ENCODE measurements at places on chromosomes 12 and 14.

- DNase-seq: no peak
These were observed 132.8 kb downstream of the RMST start for GRCh38 chr12:97595426-97595831.

GRCh38 chr14:42353315-42353714 lies 746.6 kb downstream of the LRFN5 start:
- DNase-seq: no peak

GRCh38 chr12:30753751-30754382 lies 884 bp downstream of the CAPRIN2 start:
- no peak for DNase-seq

- DNase-seq: peak; percentile 73
These were observed 463.1 kb downstream of the RAD51B start for GRCh38 chr14:68282479-68283377.

GRCh38 chr14:37201724-37202123 lies 4.0 kb downstream of the MIPOL1 start:
- DNase-seq: no peak

- no peak for DNase-seq
These were observed 76.2 kb upstream of the KCNA1 start for GRCh38 chr12:4833524-4833923.

DNA sequence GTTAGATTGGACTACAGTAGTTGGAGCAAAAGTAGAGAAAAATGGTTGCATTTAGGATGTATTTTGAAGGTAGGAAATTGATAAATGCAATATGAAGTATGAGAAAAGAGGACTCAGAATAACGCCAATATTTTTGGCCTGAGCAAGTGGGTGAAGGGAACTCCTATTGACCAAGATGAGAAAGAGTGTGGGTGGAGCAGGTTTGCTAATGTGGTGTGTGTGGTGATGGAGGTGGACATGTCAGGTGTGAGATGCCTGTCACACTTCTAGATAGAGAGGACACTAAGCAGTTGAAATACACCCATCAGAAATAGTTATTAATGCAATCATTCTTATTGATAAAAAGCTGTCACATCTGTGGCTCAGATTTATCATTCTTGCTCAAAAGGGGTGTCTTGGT lies 7.3 kb downstream of the GUCY2C start:
- no peak for DNase-seq

GRCh38 chr12:119659289-119659897 lies 8.5 kb upstream of the PRKAB1 start:
- peak; percentile 14 for DNase-seq

GRCh38 chr14:76208340-76208739 lies 56.6 kb downstream of the GPATCH2L start:
- DNase-seq: no peak

DNA sequence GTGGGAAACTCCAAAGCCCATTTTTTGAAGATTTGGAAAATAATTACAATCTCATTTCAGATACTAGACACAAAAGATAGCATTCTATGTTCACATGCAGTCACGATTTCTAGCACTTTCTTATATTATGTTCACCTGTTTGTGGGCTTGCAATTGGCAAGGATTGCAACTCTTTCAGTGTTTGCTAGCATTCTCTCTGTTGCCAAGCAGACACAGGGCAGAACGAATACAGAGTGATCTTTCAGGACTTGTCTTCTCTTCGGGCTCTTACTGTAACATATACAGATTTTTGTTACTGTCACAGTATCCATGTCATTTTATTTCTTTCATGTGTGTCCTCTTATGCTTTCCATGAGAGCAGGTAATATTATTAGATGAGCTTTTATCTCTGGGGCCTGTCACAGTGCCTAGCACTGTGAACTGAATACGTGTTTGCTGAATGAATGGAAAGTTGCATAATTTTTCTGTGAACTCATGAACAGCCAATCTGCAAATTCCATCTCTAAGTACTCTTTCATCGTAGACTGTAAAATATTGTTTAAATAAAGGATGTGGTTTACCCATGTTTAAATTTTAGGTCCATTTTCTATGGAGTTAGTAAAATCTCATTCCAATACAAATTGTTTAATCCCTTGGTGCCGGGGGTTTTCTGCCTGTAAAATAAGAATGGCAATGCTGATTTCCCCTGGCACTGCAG lies 105.1 kb downstream of the BMP4 start:
- DNase-seq: no peak

- no peak for DNase-seq
These were observed 48.7 kb downstream of the BEGAIN start for GRCh38 chr14:100538351-100539002.

- no peak for DNase-seq
These were observed 123.2 kb upstream of the FOXN3 start for GRCh38 chr14:89540009-89540829.

DNA sequence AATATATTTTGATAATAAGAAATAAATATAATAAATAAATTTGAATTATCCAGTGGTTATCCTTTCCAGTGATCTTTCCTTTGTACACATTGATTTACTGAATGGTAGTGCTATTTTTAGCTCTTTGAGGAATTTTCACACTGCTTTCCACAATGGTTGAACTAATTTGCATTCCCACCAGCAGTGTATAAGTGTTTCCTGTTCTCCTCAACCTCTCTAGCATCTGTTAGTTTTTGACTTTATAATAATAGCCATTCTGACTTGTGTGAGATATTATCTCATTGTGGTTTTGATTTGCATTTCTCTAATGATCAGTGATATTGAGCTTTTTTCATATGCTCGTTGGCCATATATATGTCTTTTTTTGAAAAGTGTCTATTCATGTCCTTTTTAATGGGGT lies 333.7 kb downstream of the RAD51B start:
- DNase-seq: no peak

DNA sequence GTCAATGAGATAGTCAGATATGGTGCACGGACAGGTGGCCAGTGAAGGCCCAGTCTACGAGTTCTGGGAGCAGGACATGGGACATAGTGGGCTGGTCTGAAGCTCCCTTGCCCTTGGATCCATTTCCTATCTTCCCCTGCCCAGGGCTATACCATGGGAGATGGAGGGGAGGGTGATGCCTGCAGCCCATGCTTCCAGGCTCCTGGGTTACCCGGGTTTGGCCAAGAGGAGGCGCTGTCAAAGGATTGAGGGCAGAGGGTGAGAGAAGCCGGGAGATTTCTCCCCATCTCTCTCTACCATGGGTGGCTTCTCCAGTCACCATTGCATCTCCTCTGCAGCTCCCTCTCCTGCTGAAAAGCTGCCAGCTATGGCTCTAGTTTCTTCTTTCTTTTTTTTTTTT lies 52.8 kb upstream of the LHX5 start:
- DNase-seq: no peak

GRCh38 chr14:78997811-78998210 lies 827.6 kb downstream of the NRXN3 start:
- no peak for DNase-seq

GRCh38 chr12:50772877-50773276 lies 9.0 kb downstream of the ATF1 start:
- DNase-seq: no peak

- no peak for DNase-seq
These were observed 84.5 kb downstream of the PLEKHG3 start for GRCh38 chr14:64788706-64789105.

GRCh38 chr14:100011628-100012325 lies 53.4 kb upstream of the EVL start:
- DNase-seq: no peak

- no peak for DNase-seq
These were observed 113.7 kb downstream of the SAMD4A start for GRCh38 chr14:54680651-54681050.

GRCh38 chr14:33062881-33063280 lies 124.2 kb downstream of the NPAS3 start:
- no peak for DNase-seq

DNA sequence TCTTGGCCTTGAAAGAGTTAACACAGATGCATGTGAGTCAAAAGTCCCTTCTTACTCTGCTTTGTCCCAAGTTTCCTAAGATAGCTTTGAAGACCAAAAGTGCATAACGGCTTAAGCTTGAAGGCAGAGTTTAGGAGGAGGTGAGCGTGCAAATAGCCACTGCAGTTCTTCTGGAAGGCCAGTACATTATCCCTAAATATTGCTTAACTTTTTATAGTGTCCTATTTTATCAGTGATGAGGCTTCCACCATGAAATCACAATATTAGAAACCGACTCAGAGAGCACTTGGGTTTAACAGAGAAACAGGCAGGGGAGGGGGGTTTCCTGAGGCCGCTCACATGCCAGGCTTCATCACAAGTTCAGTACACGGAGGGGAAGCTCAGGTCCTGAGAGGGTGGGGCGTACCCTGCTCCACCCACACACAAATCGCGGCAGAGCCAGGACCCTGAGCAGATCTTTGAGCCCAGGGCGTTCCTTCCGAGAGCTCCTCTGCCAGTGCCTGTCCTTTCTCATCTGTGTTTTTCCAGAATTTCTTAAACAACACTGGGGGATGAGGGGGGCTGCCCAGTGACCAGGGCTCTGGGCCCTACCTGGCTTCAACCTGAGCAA lies 26.8 kb upstream of the BDKRB2 start:
- no peak for DNase-seq

DNA sequence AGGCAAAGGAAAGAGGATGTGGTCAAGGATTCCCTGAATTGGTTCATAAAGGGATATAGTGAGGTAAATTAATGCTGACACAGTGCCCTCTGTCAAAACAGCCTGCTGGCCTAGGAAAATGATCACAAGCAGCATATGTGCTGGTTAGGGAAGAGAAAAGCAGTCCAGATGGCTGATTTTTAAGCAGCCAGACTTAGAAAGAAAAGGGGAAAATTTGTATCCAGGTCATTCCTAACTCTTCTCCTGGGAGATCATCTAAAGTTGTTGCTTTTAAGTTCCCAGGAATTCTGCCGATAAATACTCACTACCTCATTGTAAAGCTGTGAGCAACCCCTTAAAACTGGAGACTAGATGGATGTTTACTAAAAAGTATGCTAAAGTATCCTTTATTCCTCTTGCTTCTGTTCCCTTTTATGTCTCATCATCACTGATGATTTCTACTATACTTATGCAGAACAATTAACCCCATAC lies 46.4 kb upstream of the CNOT2 start:
- no peak for DNase-seq

- DNase-seq: no peak
These were observed 11.8 kb downstream of the CCDC92 start for GRCh38 chr12:123960856-123961255.

DNA sequence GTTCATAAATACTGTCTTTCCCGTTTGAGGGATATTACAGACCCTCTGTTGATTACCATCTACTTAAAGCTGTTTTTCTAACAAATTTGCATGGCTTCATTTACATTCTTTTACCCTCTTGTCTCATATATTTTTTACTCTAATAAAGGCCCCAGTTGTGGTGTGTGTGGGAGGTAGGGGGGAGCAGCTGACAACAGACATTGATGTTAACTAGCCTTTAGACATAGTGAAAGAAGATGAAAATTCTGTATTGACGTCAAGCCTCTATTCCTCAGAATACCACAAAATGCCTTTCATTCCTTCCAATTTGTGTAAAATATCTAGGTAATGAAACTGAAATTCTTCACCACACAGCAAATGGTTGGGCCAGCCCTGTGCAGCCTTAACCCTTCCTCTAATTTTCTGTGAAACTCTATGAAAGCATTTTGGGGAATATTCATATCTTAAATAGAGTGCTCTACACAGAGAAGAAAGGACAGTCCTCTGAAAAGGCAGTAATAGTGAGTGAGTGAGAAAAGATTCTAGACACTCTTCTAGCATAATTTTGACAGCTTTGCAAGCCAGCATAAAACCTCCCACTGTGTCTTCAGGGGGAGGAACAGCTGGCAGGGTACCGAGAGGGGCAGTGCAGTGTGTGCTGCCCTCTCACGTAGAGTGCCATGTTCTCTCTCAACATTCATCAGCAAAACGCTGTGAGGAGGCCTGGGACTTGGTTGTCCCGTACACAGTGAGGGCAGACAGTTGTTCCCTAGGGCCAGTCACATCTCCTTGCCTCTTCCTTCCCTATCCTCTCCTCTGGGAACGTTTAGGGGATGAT lies 20.1 kb upstream of the CERS5 start:
- no peak for DNase-seq

DNA sequence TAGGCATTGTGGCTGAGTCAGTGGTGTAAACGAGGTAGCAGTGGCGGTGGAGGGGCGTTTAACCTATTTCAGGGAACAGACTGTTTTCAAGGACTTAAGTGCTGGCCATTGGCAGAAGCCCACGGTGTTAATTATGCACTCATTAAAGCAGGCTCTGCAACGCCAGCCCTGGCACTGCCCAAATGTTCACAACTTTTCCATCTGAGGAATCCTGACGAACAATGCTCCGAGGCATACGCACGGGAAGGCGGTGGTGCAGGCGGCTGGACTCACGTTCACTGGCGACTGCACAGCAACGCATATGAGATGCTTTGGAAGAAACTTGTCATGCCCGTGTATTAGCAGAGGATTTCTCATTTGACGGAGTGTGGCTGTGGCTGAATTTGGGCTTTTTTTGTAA lies 70.6 kb upstream of the SLC24A4 start:
- DNase-seq: no peak

GRCh38 chr12:613996-614395 lies 49.2 kb downstream of the NINJ2 start:
- DNase-seq: no peak

DNA sequence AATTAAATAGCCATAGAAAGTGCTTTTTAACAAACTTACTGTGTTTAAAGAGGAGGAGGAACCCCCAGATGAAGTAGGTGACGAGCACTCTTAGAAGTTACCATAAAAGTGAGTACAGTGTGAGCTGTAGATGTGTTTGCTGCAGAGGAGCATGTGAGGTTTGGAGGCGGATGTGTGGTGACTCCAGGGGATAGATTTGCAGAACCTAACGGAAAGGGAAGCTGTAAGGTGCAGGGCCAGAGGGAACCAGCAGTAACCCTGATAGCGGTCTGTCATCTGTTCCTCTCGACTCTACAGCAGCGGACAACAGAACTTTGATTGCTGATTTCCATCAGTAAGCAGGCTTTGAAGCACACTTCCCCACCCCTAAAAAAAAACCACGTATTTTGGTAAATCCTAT lies 5.2 kb downstream of the CALM1 start:
- DNase-seq: no peak
